ENCODE measurements at places on chromosomes 16 and 17. TPM values are rescaled to one million over a fixed set of nuclear protein-coding genes. Genes with fewer than 3 reads are reported as not detected.

GRCh38 chr16:87966685-87967185 is 15.5 kb downstream of the BANP start:
- DNase-seq, result no peak

DNA sequence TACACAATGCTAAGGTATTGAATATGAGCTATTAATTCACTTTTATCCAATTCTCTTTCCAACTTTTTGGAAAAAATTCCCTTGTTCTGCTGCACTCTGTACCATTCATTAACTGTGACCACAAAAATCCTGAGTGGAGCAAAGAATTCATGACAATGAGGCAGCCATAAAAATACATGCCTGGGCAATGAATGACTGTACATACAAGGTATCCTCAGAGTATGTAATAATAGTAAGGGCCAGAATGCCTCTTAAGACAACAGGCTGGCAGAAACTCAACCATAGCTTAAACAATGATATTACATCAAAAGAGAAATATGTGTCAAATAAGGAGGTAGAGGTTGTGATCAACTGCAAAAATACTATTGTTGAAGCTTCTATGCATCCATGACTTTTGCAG is 74.7 kb upstream of the CA10 start:
- no peak for DNase-seq

DNA sequence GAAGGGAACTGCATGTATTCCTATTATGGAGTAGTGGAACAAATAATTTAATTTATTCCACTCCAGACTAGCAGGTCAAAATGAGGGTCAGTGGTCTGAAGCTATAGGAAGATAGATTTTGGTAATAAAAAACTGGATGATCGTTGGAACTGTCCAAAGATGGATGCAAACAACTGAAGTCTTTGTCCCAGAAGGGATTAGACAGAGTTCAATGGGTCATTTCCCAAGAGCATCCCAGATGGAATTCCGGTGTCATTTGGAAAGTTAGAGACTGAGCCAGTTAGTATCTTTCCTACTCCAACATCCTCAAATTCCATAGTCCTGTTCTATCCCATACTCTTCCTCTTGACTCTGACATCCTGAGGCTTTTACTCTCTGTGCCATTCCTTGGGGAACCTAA is 22.8 kb upstream of the TOX3 start:
- DNase-seq, result no peak

- no peak for DNase-seq
These were observed 10.3 kb downstream of the UBE2O start for GRCh38 chr17:76442341-76443338.

DNA sequence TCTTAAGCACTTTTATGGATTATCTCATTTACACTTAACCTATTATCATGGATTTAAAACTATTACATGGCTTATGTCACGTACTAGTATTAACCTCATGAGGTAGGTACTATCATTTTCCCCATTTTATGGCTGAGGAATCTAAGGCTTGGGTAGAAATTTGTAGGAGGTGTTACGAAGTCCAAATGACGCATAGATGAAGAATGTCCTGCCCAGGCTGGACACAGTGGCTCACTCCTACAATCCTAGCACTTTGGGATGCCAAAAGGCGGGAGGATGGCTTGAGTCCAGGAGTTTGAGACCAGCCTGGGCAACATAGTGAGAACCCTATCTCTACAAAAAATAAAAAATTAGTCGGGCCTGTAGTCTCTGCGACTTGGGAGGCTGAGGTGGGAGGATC is 4.8 kb upstream of the C1QL1 start:
- no peak for DNase-seq

- no peak for DNase-seq
These were observed 683.1 kb upstream of the SALL1 start for GRCh38 chr16:51834133-51834532.

- DNase-seq, result no peak
These were observed 24.8 kb upstream of the ENGASE start for GRCh38 chr17:79049821-79050220.

DNA sequence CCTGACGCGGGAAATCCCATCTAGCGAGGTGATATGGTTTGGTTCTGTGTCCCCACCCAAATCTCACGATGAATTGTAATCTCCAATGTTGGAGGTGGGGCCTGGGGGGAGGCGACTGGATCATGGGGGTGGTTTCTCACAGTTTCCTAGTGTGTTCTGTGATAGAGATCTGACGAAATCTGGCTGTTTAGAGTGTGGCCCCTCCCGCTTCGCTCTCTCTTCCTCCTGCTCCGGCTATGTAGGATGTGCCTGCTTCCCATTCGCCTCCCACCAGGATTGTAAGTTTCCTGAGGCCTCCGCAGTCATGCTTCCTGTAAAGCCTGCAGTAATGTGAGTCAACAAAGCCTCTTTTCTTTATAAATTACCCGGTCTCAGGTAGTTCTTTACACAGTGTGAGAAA is 31.6 kb downstream of the IFT140 start:
- no peak for DNase-seq

GRCh38 chr17:57803021-57803420 is 46.8 kb downstream of the MRPS23 start:
- DNase-seq, result no peak

- DNase-seq, result no peak
These were observed 50.6 kb downstream of the GTF3C1 start for GRCh38 chr16:27498916-27499658.

GRCh38 chr16:50153596-50154419 is 702 bp downstream of the TENT4B start:
- peak; percentile 83 for DNase-seq

DNA sequence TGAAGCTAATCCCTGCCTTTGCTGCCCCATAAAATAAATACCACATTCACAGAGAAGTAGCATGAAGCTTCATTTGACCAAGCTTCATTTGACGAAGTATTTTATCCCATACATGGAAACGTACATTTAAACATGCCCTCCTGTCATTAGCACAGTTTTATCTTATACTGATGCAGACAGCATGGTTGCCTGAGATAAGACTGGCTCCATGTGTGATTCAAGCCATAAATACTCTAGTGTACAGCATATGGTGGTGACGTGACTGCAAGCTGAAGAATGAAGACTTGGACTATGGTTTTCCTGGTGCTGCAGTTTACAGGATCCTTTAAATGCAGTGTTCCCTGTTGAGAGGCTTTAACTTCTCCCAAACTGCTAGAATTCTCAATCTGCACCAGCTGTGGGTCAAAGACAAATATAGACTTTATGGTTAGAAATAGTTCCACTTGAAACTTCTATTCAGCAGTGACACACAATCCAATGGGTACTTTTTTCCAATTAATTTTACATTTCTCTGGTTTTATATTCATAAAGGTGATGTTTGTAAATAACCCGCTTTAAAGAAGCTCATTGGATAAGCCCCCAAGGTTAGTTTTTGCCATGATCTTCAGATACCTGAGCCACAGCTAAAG is 64.9 kb downstream of the CYB561 start:
- DNase-seq, result no peak

- no peak for DNase-seq
These were observed 60.9 kb downstream of the SPAG9 start for GRCh38 chr17:51059781-51060180.

DNA sequence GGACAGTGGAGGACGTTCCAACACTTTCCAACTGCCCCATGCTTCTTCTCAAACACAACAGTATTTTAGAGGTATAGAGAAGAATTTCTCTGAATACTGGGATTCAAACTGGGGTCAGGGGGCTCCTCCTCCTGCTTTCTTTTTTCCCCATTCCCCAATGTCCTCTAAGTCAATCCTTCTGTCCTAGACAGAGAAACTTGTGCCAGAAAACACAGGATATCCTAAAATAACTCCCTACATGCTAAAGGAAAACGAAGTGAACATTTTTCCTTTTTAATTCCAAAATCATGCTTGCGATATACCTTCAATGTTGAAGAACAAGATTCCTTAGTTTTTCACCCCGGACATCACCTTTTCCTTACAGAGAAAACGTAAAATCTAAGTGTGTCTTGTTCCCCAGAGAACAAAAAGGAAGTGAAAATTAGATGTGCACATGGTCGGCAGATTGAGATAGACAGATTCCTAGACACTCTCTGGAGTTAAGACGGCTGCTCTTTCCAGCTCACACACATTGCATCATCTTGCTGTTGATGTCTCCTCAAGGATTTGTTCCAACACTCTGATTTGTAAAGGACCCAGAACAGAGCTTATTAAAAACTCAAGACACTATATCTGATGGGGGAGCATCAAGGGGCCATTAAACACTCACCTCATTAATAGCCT is 228.2 kb downstream of the GRIN2A start:
- no peak for DNase-seq

GRCh38 chr16:83727018-83727417 is 80.8 kb upstream of the HSBP1 start:
- no peak for DNase-seq

DNA sequence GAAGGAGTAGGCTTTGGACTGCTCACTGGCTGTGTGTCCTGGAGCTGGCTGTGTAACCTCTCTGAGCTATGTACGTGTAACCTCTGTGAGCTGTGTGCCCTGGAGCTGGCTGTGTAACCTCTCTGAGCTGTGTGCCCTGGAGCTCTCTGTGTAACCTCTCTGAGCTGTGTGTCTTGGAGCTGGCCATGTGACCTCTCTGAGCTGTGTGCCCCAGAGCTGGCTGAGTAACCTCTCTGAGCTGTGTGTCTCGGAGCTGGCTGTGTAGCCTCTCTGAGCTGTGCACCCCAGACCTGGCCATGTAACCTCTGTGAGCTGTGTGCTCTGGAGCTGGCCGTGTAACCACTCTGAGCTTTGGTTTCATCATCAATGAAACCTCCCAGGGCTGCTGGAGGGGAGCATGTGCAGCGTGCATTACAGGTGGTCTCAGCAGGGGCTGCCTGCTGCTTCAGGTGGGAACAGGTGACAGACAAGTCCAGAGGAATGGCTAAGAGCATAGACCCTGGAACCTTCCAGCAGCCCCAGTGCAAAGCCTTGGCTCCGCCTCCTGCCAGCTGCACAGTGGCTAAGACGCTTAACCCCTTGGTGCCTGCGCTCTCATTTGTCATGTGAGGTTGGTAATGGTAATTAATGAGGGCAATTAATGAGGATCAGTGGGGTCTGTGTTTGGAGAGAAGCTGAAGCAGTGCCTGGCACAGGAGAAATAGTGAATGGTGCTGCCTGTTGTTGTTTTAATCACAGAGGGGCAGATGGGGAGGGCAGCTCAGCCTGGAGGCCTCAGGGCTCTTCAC is 86.7 kb downstream of the KATNIP start:
- no peak for DNase-seq

DNA sequence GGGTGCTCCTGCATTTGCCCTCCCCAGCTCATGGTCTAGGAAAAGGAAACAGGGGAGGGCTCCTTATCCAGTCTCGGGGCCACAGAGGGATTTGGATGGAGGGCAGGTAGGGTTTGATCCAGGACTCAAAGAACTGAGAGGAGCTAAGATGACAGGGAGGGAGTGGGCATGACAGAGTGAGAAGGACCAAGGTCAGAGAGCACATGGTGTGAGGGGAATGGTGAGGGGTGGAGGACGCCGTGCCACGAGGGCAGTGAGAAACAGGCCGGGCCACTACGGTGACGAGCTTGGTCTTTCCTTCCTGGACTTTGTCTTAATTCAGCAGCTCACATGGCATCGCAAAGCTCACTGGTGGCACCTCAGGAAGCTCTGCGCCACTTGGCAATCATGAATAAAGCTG is 35.2 kb downstream of the IRF8 start:
- no peak for DNase-seq

DNA sequence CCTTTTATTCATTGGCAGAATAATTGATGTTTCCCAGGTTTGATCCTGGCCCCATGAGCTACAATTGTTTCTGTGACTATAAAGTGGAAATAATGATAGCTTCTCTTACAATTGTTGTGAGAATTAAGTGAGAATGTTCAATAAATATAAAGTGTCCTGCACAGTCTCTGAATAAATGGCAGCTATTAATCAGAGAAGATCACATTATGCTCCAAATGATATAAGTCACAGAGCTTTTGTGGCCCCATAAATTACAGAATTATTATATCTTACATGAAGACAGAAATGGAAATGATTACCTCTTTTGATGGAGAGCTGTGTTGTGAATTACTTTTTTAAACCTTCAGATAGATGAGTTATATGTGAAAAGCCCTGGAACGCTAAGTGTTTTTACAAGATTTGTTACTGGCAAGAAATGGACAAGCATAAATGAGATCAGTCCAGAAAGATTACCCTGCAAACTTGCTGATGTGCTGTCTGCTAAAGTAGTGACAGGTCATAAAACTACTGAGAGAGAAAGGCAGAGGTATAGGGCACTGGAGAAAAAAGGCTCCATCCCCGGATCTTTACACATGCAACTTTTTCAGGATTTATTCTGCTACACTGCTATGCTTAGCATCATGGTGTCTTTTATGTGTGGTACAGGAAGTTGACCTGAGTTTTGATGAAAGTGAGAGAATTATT is 750.9 kb upstream of the GOT2 start:
- no peak for DNase-seq

DNA sequence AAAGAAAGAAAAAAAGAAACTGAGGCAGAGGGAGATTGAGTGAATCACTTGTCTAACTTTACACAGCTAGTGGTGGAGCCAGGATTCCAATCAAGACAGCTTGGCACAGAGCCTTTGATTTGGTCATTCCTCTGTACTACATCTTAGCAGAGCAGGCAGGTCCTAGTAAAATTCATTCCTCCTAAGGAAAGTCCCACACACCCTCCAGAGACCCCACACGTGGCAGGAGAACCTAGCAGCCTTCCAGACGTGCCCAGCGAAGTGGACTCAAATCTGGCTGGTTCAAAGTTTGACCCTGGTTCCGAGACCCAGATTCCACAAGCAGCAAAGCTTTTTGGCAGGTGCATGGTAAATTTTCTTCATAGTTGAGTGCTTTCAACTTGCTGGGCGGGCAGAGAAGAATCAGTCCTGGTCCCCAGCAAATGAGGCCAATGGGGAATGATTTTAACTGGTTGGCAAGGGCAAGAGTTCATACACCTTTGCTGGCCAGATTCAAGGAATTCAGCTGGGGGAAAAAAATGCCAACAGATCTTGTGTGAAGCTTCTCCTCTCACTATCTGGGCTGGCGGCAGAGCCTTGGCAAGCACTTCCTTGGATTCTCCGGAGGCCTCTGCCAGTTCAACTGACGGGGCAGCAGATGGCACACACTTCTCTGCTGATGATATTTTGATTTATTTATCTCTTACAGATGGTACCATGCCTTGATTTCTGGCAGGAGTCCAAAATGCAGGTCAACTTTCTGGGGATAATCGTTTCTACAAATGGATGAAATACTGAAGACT is 82.4 kb downstream of the GSG1L start:
- DNase-seq, result no peak

SPIRE2 gene
- total RNA-seq, result 0.54 TPM

SNF8 gene
- 104 TPM for total RNA-seq

RAD51C gene
- 40.1 TPM for total RNA-seq

ACE gene
- 4.8 TPM for total RNA-seq

HEATR9 gene
- total RNA-seq, result not detected

EVI2B gene
- 2.9 TPM for total RNA-seq

PERCC1 gene
- total RNA-seq, result 0.35 TPM

KRT40 gene
- total RNA-seq, result not detected

MYH13 gene
- total RNA-seq, result not detected

MMP25 gene
- 1.7 TPM for total RNA-seq

TNFRSF17 gene
- not detected for total RNA-seq

Data from Right ventricle myocardium inferior (tissue), 1 donor.